ENCODE measurements at places on chromosomes 7 and 10.
A peak's percentile ranks its signal among the peaks of the same experiment; 100 is the strongest.

DNA sequence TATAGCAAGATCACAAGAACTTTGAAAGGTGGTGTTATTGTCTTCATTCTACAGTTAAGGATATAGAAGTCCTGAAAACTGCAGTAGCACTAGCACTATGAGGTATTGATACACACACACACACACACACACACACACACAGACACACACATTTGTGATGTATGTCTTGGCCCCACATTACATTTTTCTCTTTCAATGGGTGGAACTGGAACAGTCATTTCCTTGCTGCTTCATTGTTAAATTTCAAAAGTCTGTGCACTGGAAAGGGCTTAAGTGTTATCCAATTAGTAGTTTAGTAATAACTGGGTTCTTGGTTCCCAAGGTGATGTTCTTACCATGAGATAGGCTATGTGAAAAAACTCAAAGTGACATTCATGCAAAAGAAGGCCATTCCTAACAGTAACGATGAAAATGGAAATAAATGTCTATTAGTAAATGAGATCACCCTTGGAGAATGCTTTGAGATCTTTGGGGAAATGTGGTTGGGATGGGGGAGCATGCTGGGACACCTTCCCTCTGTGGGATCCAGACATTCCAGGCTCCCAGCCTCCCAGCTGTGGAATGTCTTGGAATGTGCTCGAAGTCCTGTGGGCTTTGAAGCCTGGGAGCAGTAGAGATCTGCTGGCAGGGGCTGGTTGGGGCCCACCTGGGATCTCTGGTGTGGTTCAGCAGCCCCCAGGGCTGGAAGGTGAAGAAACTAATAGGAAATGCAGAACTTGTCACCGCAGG is 37.4 kb upstream of the CALD1 start:
- peak; percentile 27 for DNase-seq

- no peak for DNase-seq
Measured at GRCh38 chr10:118810796-118811505, 56.2 kb upstream of the CACUL1 start.

DNA sequence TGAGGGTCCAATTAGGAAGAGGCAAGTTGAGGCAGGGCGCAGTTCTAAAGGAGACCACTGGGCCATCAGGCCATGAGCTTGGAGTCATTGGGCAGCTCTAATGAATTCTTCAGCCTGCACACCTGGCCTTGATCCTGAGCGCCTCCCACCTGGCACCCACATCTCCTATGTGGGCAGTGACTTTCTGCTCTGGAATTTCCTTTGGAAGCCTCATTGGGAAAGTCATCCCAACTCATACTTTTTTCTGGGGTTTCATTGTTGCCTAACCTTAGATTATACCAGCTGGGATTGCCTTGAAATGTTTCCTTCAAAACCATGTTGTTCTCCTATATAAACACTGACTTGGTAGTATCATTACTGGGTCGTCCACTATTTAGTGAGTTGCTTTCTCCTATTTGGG is 54.1 kb downstream of the PLPP4 start:
- no peak for DNase-seq

DNA sequence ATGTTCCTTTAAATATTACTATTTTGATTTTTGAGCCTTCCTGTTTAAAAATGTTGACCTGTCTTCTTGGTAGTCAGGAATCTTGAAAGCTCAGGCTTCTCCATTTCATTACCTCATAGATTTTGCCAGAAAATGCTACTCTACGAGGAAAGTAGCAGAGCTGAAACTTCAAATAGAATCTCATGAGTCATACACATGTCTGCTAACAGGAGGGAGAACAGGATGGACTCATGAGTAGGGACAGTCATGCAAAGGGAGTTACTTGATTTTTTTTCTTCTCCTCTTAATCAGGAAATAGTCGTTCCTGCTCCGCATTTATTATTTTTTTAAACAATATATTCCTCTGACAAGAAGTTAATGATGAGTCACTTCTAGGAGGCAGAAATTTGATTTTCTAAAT is 37.0 kb upstream of the MINDY3 start:
- DNase-seq, result no peak

GRCh38 chr10:132471484-132471883 is 66.1 kb upstream of the INPP5A start:
- DNase-seq, result no peak

DNA sequence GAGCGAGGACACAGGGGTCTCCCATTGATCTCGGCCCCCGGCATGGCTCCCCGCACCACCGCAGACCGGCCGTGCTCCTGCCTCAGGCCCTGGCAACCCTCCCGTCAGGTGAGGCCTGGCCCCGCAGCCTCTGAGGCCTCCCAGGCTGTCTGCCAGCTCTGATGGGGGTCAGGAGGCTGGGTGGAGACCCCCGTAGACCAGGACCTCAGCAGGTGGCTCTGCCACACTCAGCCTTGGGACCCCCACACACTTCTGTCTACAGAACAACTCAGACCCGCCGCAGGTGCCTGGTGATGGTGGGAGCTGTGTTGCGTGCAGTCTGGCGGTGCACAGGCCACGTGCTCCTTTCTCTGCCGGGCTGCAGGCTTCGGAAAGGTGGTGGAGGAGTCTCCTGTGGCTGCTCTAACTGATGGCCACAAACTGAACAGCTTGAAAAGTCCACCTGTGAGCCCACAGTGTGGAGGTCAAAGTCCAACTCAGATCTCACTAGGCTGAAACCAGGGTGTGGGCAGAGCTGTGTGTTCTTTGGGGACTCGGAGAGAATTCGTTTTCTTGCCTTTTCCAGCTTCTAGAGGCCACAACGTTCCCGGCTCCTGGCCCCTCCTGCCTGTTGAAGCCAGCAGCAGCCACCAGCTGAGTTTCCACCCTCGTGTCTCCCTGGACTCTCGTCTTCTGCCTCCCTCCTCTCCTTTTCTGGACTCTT is 62.5 kb downstream of the PWWP2B start:
- no peak for DNase-seq

Measured in iPS DF 6.9 (cell line).